Upper lobe of right lung (tissue), 1 donor: ENCODE measurements at places on chromosomes 12 and 14.
A peak's percentile ranks its signal among the peaks of the same experiment; 100 is the strongest.

DNA sequence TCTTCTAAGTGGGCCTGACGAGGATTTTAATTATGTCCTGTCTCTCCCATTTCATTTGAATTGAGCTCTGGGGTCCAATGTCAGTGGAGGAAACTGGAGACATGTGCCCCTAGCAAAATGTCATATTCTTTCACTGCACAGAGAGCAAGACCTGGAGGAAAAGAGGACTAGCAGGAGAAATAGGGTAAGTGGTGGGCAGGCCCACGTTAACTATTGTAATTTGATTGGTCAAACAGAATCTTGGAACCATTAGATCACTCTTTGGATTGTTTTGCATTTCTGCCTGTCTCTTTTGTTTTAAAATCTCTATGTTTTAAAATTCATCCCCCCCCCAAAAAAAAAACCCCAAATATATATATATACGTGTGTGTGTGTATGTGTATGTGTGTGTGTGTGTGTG lies 113.9 kb upstream of the PELI2 start:
- H3K27me3 ChIP-seq: no peaks in the 10 kb centered on the region
- no peak overlapping the region for H3K4me3 ChIP-seq
- H3K27ac ChIP-seq: no peak overlapping the region

- H3K4me3 ChIP-seq: no peak overlapping the region
- no peak overlapping the region for H3K27ac ChIP-seq
- no peak for DNase-seq
These were observed 77.8 kb upstream of the POC1B start for GRCh38 chr12:89603678-89604077.

DNA sequence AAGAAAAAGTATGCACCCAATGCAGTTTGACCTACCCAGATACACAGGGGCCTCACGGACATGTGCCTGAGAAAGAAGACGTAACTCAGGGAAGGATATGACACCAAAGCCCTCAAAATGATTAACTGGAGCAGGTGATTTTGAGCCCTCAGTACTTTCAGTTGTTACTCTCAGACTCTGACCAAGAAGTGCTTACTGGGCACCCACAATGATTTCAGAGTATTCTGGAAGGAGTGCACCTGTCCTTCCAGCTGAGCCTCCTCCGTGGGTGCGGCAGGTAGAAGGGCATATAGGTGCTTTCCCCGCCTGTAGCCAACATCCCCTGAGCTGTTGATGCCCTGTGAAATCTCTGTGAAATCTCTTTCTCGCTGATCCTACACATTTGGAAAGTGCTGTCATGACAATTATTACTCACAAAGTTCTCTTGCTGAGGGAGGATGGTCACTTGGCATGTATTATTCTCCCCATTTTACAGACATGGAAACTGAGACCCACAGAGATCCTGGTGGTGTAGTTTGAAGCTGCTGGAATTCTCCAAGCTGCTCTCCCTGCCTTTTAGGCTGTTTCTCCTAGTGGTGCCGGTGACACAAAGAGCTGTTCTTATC lies 154.3 kb upstream of the CCND2 start:
- no peaks in the 10 kb centered on the region for H3K36me3 ChIP-seq
- no peak overlapping the region for H3K27ac ChIP-seq
- no peak overlapping the region for H3K4me3 ChIP-seq
- peaks cover 8% of the 10 kb centered on the region for H3K4me1 ChIP-seq

DNA sequence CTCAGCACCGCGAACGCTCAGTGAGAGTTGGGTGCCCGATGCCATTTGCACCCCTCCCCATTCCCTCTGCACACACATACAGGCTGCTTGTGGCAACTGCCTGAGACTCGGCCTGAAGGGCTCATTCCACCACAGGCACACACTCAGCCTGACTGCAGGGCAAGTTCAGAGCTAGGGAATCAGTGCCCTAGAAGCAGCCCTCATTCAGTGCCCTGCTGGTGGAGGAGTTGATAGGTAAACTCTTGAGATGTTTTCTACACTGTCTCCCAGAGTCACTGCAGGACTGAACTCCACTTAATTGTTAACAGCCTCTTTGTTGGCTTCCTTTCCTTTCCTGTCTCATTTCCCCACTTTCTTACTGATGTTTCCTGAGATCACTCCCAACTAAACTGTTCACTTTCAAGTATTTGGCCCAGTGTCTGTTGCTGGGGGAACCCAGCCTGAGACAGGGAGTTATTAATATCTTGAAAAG lies 16.9 kb downstream of the PPP1R36 start:
- no peak overlapping the region for H3K4me3 ChIP-seq
- peaks cover 4% of the 10 kb centered on the region for H3K4me1 ChIP-seq
- no peak overlapping the region for H3K27ac ChIP-seq
- H3K27me3 ChIP-seq: no peaks in the 10 kb centered on the region
- H3K36me3 ChIP-seq: no peaks in the 10 kb centered on the region

- no peak overlapping the region for H3K27ac ChIP-seq
- no peaks in the 10 kb centered on the region for H3K27me3 ChIP-seq
- H3K36me3 ChIP-seq: no peaks in the 10 kb centered on the region
These were observed 211.5 kb downstream of the SLC41A2 start for GRCh38 chr12:104746467-104747088.

- H3K36me3 ChIP-seq: no peaks in the 10 kb centered on the region
- H3K27ac ChIP-seq: no peak overlapping the region
These were observed 39.4 kb downstream of the RTN1 start for GRCh38 chr14:59831121-59831730.

- H3K27ac ChIP-seq: no peak overlapping the region
- H3K27me3 ChIP-seq: no peaks in the 10 kb centered on the region
- H3K4me3 ChIP-seq: no peak overlapping the region
- H3K36me3 ChIP-seq: no peaks in the 10 kb centered on the region
These were observed 245.9 kb upstream of the ARID2 start for GRCh38 chr12:45483571-45483970.

- no peak overlapping the region for H3K4me3 ChIP-seq
- no peaks in the 10 kb centered on the region for H3K36me3 ChIP-seq
- no peaks in the 10 kb centered on the region for H3K27me3 ChIP-seq
These were observed 24.7 kb upstream of the GPR132 start for GRCh38 chr14:105089746-105090492.

GRCh38 chr12:130391186-130391585 lies 53.5 kb downstream of the PIWIL1 start:
- H3K4me3 ChIP-seq: no peak overlapping the region
- peaks cover 3% of the 10 kb centered on the region for H3K27me3 ChIP-seq
- H3K36me3 ChIP-seq: no peaks in the 10 kb centered on the region
- no peaks in the 10 kb centered on the region for H3K4me1 ChIP-seq

- no peak for DNase-seq
- H3K27me3 ChIP-seq: no peaks in the 10 kb centered on the region
- no peaks in the 10 kb centered on the region for H3K4me1 ChIP-seq
- no peaks in the 10 kb centered on the region for H3K36me3 ChIP-seq
These were observed 26.1 kb upstream of the FOXN3 start for GRCh38 chr14:89443042-89443629.

- peaks cover 70% of the 10 kb centered on the region for H3K36me3 ChIP-seq
- no peak overlapping the region for H3K27ac ChIP-seq
- no peaks in the 10 kb centered on the region for H3K4me1 ChIP-seq
- DNase-seq: no peak
These were observed 142.3 kb downstream of the PCNX1 start for GRCh38 chr14:71049435-71050133.

DNA sequence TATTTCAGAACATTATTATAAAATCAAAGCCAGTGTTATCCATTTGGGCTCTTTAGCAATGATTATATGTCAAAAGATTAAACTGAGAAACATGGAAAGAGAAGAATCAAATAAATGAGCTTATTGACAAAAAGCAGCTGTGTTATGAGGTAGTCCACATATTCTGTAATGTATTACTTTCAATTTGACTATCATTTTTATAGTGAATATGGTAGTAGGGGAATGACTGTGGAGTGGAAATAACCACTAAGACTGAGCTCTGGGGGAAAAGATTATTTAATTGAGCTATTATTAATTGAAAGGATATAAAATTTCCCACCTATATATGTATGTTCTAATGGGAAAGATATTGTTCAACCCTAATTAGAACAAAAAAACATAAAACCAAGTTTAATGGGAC lies 381.3 kb downstream of the TMTC2 start:
- no peaks in the 10 kb centered on the region for H3K4me1 ChIP-seq
- no peak overlapping the region for H3K4me3 ChIP-seq
- H3K27ac ChIP-seq: no peak overlapping the region

GRCh38 chr14:104393898-104394381 lies 185.6 kb upstream of the C14orf180 start:
- H3K27ac ChIP-seq: no peak overlapping the region
- no peak overlapping the region for H3K4me3 ChIP-seq
- no peaks in the 10 kb centered on the region for H3K36me3 ChIP-seq
- H3K27me3 ChIP-seq: no peaks in the 10 kb centered on the region
- no peaks in the 10 kb centered on the region for H3K4me1 ChIP-seq
- peak; percentile 68 for DNase-seq

GRCh38 chr12:49264466-49264872 lies 413 bp upstream of the TUBA1C start:
- peak overlapping the region; percentile 85 for H3K4me3 ChIP-seq
- H3K4me1 ChIP-seq: peaks cover 31% of the 10 kb centered on the region
- peak overlapping the region; percentile 99 for H3K27ac ChIP-seq
- H3K36me3 ChIP-seq: peaks cover 6% of the 10 kb centered on the region

- no peak overlapping the region for H3K4me3 ChIP-seq
- H3K27ac ChIP-seq: no peak overlapping the region
- H3K27me3 ChIP-seq: peaks cover 71% of the 10 kb centered on the region
- DNase-seq: no peak
These were observed 1.0 kb downstream of the RTL1 start for GRCh38 chr14:100902295-100903133.

- no peak overlapping the region for H3K27ac ChIP-seq
- H3K36me3 ChIP-seq: no peaks in the 10 kb centered on the region
- H3K27me3 ChIP-seq: peaks cover 7% of the 10 kb centered on the region
- H3K4me3 ChIP-seq: no peak overlapping the region
These were observed 5.7 kb downstream of the WNT5B start for GRCh38 chr12:1634590-1635191.

- no peaks in the 10 kb centered on the region for H3K27me3 ChIP-seq
- H3K4me3 ChIP-seq: no peak overlapping the region
- no peaks in the 10 kb centered on the region for H3K4me1 ChIP-seq
- no peak overlapping the region for H3K27ac ChIP-seq
- DNase-seq: no peak
These were observed 26.2 kb upstream of the ETNK1 start for GRCh38 chr12:22598763-22599161.

DNA sequence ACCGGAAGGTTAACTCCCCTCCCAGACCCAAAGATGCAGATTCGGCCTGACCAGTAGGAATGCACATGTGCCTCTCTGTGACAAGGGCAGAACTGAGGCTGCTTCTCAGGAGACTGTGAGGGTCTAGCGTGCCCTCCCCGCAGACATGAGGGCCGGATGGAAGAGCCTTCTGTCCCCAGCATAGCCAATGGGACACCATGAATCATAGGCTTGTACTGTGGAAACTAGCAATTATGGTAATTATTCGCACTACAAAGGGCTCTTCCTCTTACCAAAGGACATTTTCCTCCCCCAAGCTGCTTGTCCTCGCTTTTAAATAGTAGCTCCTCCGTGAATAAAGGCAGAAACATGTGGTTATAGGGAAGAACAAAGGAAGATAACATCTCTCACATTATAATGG lies 6.2 kb downstream of the COA8 start:
- H3K27ac ChIP-seq: no peak overlapping the region
- H3K4me3 ChIP-seq: no peak overlapping the region
- no peak for DNase-seq
- H3K4me1 ChIP-seq: peaks cover 14% of the 10 kb centered on the region
- peaks cover 19% of the 10 kb centered on the region for H3K36me3 ChIP-seq

GRCh38 chr12:78101113-78101876 lies 270.6 kb downstream of the NAV3 start:
- H3K27me3 ChIP-seq: no peaks in the 10 kb centered on the region
- no peak for DNase-seq
- H3K4me3 ChIP-seq: no peak overlapping the region
- H3K27ac ChIP-seq: no peak overlapping the region
- no peaks in the 10 kb centered on the region for H3K4me1 ChIP-seq

DNA sequence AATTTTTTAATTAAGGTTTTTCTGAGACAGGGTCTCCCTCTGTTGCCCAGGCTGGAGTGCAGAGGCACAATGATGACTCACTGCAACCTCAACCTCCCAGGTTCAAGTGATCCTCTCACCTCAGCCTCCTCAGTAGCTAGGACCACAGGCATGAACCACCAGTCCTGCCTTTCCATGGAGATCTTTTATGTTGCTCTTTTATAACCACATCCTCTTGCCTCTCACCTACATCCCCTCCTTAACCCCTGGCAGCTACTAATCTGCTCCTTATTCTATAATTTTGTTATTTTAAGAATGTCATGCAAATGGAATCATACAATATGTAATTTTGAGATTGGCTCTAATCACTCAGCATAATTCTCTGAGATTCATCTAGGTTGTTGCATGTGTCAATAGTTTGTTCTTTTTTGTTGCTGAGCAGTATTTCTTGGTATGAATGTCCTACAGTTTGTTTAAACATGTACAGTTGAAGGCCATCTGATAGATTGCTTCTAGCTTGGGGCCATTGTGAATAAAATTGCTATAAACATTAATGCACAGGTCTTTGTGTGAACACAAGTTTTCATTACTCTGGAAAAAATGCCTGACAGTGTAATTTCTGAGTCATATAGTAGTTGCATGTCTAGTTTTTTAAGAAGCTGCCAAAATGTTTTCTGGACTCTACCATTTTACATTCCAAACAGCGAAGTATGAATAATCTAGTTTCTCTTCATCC lies 249.2 kb upstream of the AMIGO2 start:
- H3K27me3 ChIP-seq: no peaks in the 10 kb centered on the region
- H3K36me3 ChIP-seq: no peaks in the 10 kb centered on the region
- no peak for DNase-seq
- no peak overlapping the region for H3K27ac ChIP-seq
- H3K4me1 ChIP-seq: no peaks in the 10 kb centered on the region

- no peak overlapping the region for H3K4me3 ChIP-seq
- H3K36me3 ChIP-seq: peaks cover 31% of the 10 kb centered on the region
- H3K27me3 ChIP-seq: no peaks in the 10 kb centered on the region
- DNase-seq: peak; percentile 79
- peak overlapping the region; percentile 59 for H3K27ac ChIP-seq
These were observed 13.5 kb downstream of the DHRS7 start for GRCh38 chr14:60151715-60152114.

DNA sequence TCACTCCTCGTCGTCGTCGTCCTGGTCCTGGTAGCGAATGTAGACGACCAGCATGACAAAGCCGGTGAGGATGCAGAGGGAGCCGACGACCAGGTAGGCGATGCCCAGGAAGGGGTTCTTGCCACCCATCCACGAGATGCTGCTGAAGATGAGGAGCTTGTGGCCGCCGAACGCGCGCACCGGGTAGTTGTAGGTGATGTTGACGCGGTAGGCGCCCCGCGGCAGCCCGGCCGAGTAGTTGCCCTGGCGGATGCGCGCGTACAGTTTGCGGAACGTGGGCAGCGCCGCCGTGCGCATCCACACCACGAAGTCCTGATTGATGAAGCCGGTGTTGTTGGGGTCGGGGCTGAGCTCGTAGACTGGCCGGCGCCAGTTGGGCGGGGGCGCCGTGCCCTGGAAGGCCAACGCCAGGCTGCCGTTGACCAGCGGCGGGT lies 1.0 kb downstream of the TMEM30B start:
- no peaks in the 10 kb centered on the region for H3K36me3 ChIP-seq
- DNase-seq: peak; percentile 71
- H3K4me3 ChIP-seq: peak overlapping the region; percentile 66

- H3K4me1 ChIP-seq: no peaks in the 10 kb centered on the region
- peaks cover 32% of the 10 kb centered on the region for H3K36me3 ChIP-seq
- no peaks in the 10 kb centered on the region for H3K27me3 ChIP-seq
- DNase-seq: no peak
- H3K27ac ChIP-seq: no peak overlapping the region
These were observed 8.5 kb upstream of the MYO1A start for GRCh38 chr12:57058454-57058853.

GRCh38 chr14:59870277-59871165 lies at the start of gene RTN1:
RTN1 (minus strand) TSS chr14:59870776; CDS start chr14:59870630, 146 bp downstream.
- peaks cover 19% of the 10 kb centered on the region for H3K27me3 ChIP-seq
- H3K4me1 ChIP-seq: no peaks in the 10 kb centered on the region
- H3K27ac ChIP-seq: no peak within 1 kb of the TSS
- H3K36me3 ChIP-seq: no peaks in the 10 kb centered on the region
- H3K4me3 ChIP-seq: peak within 1 kb of the TSS; percentile 54
